HuH-7 (cell line): ENCODE measurements at places on chromosomes 6 and 20.

- no peak for DNase-seq
Measured at GRCh38 chr6:132907914-132908313, 93.5 kb downstream of the RPS12 start.

GRCh38 chr6:134674562-134674961 lies 275.3 kb downstream of the ALDH8A1 start:
- no peak for DNase-seq

GRCh38 chr20:52426856-52427255 lies 235.3 kb upstream of the ZFP64 start:
- DNase-seq, result no peak

DNA sequence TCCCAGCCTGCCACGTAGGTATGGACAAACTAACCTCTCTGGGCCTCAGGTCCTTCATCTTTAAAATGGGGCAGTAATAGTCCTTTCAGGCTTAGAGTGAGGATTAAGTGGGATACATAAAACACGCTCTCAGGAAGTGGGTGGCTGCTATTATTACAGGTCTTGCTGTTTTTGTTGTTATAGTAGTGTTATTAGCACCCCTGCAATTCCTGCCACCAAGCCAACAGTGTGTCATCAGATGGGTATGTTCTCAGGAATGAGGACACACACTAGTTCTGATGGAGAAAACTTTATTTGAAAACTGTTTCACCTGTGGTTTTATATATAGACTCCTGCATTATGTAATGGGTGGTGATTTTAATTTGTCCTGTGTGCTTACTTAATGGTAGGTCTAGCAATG lies 131.7 kb downstream of the LRRC1 start:
- DNase-seq, result no peak

GRCh38 chr6:134031696-134032255 lies 20.6 kb downstream of the SLC2A12 start:
- no peak for DNase-seq

- no peak for DNase-seq
Measured at GRCh38 chr6:130810307-130811030, 16.7 kb upstream of the SMLR1 start.

DNA sequence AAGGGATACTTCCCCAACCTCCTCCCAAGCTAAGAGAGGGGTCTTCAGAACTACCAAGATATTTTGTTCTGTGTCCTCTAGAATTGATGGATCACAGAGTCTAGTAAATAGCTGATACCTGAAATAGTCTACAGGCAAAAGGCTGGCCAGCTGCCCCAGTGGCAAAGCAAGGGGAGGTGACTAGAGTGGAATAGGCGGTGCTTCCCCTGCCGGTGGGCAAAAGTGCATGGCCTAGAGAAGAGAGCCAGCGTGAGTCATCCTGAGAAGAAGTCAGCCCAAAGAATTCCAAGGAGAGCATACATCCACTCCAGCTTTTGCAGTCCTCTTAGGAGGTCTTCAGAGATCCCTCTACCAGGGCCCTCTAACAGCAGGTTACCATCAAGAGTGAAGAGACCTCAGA lies 14.7 kb downstream of the DPPA5 start:
- DNase-seq, result no peak

- peak; percentile 6 for DNase-seq
Measured at GRCh38 chr20:17142666-17143065, 84.2 kb upstream of the PCSK2 start.

- no peak for DNase-seq
Measured at GRCh38 chr6:4398791-4399190, 263.4 kb upstream of the ECI2 start.

DNA sequence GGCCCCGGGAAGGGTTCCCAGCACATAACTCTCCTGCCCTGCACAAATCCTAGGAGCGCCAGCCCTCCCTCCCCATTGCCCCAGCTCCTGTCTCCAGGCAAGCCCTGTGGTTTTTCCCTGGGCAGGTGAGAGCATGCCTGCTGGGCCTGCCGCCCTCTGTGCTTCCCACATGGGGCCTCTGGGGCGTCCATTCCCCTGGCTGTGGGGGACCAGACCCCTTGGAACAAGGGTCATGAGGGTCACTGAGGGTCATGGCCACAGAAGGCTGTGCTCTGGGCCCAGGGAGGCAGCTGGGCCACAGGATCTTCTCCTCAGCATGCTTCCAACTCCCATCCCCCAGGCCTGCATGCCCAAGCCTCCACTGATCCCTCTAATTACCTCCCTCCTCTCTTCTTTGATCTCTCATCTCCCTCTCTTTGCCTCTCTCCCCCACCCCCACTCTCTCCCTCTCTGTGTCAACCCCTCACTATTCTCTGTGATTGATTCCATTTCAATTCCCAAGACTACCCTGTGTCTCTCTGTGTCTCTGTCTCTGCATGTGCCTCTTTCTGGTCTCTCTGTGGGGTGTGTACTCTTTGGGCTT lies 6.1 kb downstream of the MDFI start:
- no peak for DNase-seq

GRCh38 chr6:99080191-99080590 lies 132.4 kb upstream of the FBXL4 start:
- no peak for DNase-seq

DNA sequence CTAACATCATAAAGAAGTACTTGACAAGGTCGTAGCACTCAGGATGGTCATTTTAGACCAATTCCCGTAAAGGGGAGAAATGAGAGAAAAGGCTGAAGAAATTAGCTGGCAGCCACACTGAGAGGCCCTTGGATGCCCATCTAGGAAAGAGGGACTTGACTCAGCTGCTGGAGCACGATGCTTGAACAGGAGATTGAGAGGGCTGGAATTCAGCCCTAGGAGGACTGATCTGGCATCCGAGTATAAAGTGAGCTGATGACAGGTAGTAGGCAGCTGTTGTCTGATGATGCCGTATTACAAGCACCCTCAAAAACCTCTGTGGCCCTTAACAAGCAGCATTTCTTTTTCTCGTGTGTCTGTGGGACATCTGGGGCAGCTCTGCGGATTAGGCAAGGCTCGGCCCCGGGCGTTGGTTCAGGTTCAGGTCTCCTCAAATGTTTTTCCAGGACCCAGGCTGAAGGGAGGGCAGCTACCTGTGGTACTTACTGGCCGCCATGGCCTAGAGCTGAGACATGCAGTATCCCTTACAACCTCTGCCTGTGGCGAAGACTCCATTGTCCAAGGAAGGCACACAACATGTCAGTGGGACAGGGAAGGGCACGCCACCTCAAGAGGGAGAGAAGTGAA lies 219.6 kb upstream of the SNX9 start:
- DNase-seq, result no peak

DNA sequence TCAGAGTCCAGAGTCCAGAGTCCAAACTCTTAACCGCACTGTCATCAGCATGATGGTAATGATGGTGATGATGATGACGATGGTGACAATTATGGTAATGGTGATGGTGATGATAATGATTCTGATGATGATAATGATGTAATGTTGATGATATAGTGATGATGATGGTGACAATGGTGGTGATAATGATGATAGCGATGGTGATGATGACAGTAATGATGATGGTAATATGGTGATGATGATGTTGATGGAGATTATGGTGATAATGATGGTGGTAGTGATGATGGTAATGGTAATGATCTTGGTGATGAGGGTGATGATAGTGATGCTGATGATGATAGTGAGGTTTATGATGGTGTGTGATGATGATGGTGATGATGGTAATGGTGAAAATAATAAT lies 367.8 kb upstream of the CDH4 start:
- DNase-seq, result no peak

GRCh38 chr6:109795994-109796555 lies 105.0 kb downstream of the FIG4 start:
- no peak for DNase-seq

- DNase-seq, result peak; percentile 98
Measured at GRCh38 chr6:167420858-167421766, 96.2 kb downstream of the TTLL2 start.

GRCh38 chr20:34165018-34165619 lies 53.1 kb upstream of the EIF2S2 start:
- DNase-seq, result no peak

DNA sequence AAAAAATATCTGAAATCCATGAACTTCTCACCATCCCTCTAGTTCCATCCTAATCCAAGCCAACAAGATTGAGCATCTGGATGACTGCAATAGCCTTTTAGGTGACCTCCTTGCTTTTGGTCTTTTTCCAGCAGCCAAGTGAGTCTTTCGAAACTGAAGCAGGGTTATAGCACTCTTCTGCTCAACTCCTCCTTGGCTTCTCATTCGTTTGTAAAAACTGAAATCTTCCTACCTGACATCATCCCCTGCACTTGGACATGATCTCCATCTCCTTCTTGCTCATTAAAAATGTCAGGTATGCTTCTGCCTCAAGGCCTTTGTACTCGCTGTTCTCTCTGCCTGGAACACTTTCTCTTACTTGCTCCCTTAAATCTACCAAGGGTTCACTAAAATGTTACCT lies 46.0 kb downstream of the STX7 start:
- no peak for DNase-seq

- DNase-seq, result no peak
Measured at GRCh38 chr6:37243816-37244370, 13.7 kb upstream of the TBC1D22B start.

DNA sequence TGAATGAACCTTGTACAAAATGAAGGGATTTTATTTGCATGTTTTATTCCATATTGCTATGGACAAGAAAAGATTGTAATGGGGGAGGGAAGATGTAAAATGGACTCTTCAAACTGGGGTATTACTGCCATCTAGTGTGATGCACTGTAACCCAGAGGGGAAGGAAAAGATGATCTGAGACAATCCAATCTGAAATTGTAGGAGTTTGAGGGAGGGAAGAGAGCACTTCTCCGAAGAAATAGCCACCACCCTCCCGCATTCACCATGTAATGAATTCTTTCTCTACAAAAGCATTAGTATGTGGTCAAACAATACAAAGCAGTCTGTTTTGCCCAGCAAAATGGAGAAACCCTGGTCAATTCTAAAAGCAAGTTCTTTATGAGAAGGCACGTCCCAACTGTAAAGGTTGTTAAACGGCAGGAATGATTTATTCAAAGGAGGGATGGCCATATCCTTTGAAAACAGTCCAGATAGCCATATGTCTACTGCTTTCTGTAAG lies 679.5 kb upstream of the NRSN1 start:
- DNase-seq, result no peak

DNA sequence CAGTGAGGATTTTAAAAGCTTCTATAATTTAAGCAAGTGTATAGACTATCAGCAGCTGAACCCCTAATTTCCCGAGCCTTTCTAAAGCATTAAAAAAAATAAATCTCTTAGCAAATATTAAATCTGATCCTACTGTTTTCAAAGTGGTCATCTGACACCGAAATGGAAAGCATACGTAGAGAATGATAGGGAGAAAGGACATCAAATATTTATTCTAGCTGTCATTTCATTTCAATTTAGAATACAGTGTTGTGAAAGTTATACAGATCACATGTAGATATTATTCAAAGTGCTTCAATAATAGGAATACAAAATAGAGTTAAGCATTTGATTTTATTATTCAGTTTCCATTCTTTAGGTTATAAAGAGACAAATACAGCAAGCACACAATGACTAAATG lies 61.9 kb upstream of the PKIB start:
- no peak for DNase-seq

DNA sequence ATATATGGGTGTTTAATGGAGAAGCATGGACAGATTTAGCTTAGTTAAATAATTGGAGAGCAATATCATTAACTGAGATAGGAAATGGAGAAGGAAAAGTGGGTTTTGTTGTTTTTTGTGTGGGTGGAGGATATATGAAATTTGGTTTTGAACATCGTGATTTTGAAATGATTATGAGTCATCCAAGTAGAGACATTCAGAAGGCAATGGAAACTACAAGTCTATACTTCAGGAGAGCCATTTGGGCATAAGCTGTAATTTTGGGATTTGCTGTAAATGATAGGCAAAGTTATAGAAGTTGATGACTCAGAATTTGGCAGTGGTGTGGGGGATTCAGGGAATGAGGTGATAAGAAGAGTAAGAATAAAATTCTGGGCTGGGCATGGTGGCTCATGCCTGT lies 27.4 kb upstream of the FAM135A start:
- DNase-seq, result no peak

- no peak for DNase-seq
Measured at GRCh38 chr20:62662422-62662821, 20.1 kb downstream of the SLCO4A1 start.

DNA sequence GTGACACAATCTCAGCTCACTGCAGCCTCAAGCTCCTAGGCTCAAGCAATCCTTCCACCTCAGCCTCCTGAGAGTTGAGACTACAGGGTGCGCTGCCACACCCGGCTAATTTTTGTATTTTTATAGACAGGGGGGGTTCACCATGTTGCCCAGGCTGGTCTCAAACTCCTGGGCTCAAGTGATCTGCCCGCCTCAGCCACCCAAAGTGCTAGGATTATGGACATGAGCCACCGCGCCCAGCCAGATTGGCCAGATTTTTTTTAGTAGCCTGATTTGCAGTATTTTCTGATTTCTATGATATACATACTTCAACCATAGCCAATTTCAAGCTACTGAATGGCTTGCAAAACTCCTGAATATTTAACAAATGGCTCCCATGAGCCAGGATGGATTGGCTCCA lies 21.4 kb upstream of the DLGAP4 start:
- DNase-seq, result no peak

DNA sequence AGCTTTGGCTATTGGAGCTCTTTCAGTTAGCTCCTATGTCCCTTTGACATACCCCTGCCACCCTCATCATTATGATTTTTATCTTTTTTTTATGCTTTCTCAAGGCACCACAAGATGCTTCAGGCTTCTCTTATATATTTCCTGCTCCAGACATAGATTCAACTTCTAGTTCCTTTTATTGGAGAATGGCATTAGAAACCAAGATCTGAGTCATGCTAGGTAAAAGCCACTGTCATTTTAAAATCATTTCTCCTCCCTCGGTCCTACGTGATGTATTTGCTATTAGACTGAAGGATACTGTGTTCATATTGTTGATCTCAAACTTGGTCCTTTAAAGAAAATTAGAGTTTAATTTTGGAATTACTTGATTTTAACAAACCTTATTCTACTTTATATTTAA lies 8.3 kb downstream of the TENT5A start:
- DNase-seq, result no peak

GRCh38 chr20:59673998-59674445 lies 69.7 kb downstream of the PHACTR3 start:
- no peak for DNase-seq

DNA sequence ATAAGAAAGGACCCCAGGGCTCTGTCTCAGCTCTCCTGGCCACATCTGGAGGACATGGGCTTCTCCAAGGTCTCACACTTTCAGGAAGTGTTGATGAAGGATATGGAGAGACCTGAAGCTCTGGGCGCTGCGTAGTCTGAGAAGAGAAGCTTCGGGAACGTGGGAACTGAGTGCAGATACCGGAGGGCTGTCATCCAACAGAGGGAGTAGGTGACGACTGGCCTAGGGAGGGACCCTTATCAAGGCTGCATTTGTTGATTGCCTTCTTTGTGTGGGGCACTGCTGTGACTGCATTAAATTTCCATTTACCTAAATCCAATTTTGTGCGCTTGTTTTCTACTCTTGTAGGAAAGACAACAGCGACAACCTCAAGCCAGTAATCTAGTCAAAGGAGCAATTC lies 63.4 kb downstream of the PLG start:
- DNase-seq, result peak; percentile 19

- no peak for DNase-seq
Measured at GRCh38 chr6:124927806-124928205, 34.4 kb upstream of the RNF217 start.

- DNase-seq, result no peak
Measured at GRCh38 chr6:158642097-158642601, 2.4 kb downstream of the DYNLT1 start.

- no peak for DNase-seq
Measured at GRCh38 chr6:25963426-25964123, 973 bp downstream of the TRIM38 start.

GRCh38 chr20:53842301-53843099 lies 227.9 kb downstream of the BCAS1 start:
- DNase-seq, result no peak

- no peak for DNase-seq
Measured at GRCh38 chr6:112148103-112148502, 60.7 kb downstream of the FAM229B start.
